ENCODE measurements at places on chromosomes 12 and 14.

GRCh38 chr14:52071675-52072074 is 2.8 kb upstream of the NID2 start:
- DNase-seq: no peak

- peak; percentile 43 for DNase-seq
These were observed 104.8 kb downstream of the KIF26A start for GRCh38 chr14:104243200-104243599.

- DNase-seq: peak; percentile 26
These were observed 142.8 kb upstream of the FKBP4 start for GRCh38 chr12:2652011-2652400.

DNA sequence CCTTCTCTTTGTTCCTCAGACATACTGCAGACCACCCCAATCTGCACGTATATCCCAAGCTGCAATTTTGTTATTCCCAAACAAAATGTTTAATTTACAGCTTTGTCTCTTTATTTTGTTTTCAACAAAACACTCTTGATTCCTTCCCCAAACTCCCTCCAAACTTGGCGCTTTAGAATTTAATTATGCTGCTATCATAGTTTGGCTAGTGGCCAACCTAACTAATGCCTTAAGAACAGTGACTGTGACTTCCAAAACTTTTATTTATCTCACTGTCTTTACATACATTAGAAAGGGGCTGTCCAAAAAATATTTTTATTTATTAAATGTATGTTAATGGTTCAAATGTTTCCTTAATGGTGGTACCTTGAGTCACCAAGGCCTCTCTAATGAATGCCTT is 7.1 kb downstream of the TMBIM4 start:
- DNase-seq: no peak

- no peak for DNase-seq
These were observed 107.0 kb upstream of the CRY1 start for GRCh38 chr12:107200394-107200793.
